ENCODE measurements at places on chromosomes 13 and 19.
A peak's percentile ranks its signal among the peaks of the same experiment; 100 is the strongest.

DNA sequence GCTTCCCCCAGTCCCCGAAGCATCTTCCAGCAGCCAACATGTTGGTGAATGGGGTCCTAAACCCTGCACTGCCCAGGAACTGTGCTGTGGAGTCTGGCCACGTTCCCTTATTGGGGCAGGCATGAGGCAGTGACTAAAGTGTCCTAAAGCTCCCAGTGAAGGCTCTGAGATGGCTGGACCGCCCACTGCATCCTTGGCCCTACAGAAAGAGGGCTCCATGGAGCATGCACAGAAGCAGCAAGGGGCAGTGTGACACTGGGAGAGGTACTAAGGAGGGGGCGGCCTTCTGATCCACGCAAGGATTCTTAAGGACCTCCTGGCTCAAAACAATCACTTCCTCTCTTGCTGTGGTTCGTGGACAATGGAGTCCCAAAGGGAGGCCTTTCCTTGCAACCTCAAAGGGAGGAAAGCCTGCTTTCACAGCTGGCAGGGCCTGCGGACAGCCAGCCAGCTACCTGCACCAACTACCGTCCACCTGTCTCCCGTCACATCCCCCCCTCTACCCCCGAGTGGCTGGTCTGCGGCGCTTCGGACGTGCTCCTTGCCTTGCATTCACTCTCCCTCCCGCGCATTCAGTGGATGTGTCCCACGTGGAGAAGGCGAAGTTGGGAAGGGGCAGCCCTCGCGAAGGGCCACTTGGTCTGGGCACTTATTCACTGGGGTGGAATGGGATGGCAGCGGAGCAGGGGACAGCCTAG lies 63.9 kb upstream of the STARD13 start:
- DNase-seq, result peak; percentile 23

DNA sequence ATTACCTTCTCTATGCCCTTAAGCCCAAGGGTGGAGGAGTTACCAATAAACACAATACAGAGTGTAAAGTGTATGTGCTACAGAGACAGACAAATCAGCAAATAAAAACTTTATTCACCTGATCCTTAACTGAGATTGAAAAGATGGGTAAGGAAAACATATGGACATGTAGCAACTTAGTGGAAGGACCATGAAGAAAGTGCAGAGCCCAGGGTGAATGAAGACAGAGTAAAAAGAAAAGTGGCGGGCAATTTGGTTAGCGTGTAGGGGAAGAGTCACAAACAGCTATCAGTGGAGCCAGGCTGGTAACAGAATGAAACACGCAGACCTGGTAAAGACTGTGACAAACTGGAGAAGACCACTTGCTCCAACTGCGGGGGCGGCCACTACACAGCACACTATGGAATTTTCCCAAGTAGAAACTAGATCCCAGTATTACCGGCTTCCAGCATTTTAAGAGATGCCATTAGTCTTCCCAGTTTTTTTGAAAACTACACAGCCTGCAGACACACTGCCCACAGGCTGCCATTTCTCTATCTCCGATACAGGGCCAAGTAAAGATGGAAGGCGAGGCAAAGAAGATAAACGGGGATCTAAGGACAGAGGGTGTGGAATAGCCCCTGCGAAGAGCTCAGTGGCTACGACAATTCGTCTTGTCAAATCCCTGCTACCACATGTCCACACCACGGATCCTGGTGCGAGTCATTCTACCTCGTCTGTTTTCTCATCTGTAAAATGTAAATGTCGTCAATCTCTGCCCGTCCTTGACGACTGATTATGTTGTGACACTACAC lies 1.2 kb downstream of the UQCRFS1 start:
- peak; percentile 40 for DNase-seq

- no peak for DNase-seq
Measured at GRCh38 chr13:76849493-76849892, 36.7 kb downstream of the KCTD12 start.

DNA sequence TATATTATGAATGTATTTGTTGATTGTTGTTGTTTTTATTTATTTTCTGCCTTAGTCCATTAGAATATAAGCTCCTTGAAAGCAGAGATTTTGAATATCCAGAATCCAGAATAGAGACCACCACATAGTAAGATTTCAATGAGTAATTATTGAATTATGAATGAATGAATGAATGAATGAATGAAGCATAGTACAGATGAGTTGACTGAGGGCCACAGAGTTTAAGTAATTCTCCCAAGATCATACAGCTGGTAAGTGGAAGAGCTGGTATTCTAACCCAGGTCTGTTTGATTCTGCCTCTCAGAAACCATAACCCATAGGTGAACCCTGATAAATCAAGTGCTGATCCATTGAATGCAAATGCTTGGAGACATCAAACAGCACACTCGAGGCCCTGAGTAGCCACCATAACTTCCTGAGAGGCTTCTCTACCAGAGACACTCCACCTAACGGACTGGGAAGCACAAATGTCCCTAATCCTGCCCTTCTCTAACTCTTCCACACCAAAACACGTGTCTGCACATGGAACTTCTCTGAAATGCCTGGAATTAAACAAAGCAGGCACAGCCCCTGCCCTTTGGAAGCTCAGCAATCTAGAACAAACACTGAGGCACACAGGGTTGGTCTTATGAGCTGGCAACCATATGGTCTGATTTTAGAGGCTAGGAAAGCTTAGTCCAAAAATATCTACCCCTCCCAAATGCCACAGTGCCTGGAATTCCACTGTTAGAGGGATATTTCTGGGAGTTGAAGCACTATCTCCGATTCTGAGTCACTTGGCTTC lies 190.1 kb downstream of the FOXO1 start:
- no peak for DNase-seq

DNA sequence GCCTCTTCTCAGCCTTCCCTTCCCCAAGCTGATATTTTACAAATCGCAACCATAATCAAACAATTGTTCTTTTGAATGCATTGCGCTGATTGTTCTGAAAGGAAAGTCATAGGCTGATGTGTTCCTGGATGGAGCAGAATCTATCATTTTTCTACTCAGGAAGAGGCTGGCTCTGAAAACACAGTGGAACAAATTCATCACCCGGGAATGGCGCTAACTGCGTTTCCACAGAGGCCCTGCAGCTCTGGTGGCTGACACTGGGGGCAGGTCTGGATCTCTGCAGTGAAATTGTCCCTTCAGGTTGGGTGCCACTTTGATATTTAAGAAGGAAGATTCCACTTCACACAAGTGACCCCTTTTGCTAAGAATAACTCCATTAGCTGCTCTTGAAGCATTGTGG lies 1060.8 kb downstream of the UQCRFS1 start:
- DNase-seq, result no peak

- peak; percentile 83 for DNase-seq
Measured at GRCh38 chr13:49499889-49500660, 4.3 kb downstream of the PHF11 start.

DNA sequence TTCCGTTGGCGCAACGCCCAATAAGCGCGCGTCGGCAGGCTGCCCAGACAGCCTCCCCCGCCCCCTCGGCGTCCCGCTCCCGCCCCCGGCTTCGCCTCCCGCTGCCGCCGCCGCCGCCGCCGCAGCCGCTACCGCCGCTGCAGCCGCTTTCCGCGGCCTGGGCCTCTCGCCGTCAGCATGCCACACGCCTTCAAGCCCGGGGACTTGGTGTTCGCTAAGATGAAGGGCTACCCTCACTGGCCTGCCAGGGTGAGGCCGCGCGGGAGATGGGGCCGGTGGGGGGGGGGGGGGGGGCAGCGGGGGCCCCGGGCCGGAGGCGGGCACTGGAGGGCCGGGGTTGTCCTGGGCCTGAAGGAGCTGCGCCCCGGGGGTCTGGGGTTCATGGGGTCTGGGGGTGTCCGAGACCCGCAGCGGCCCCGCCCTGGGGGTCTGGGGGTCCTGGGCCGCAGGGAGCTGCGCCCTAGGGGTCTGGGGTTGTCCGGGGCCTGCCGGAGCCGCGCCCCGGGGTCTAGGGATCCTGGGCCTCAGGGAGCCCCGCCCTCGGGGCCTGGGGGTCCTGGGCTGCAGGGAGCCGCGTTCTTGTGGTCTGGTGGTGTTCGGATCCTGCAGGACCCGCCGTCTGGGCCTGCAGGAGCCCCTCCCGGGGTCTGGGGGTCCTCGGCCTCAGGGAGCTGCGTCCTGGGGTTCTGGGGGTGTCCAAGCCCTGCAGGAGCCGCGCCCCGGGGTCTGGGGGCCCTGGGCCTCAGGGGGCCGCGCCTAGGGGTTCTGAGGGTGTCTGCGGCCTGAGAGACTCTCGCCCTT lies at the start of gene HDGFL2:
HDGFL2 (plus strand) TSS at position 124 of the 801 bp plus-strand sequence; CDS start at position 178, 54 bp downstream.
- no peak for DNase-seq

GRCh38 chr13:34144142-34144541 lies 326.2 kb downstream of the RFC3 start:
- DNase-seq, result no peak

DNA sequence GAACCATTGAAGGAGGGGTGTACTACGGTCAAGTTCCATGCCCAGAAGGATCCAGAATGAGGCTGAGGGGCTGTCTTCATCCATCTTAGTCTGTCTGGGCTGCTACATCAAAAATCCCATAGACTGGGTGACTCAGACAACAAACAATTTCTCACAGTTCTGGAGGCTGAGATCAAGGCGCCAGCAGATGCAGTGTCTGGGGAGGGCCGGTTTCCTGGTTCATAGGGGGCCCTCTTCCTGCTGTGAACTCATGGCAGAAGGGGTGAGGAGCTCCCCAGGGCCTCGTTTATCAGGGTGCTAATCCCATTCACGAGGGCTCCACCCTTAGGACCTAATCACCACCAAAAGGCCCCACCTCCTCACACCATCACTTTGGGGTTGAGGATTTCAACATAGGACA lies 14.7 kb upstream of the KCTD15 start:
- peak; percentile 56 for DNase-seq

GRCh38 chr19:42985588-42985987 lies 40.7 kb downstream of the PSG11 start:
- no peak for DNase-seq

DNA sequence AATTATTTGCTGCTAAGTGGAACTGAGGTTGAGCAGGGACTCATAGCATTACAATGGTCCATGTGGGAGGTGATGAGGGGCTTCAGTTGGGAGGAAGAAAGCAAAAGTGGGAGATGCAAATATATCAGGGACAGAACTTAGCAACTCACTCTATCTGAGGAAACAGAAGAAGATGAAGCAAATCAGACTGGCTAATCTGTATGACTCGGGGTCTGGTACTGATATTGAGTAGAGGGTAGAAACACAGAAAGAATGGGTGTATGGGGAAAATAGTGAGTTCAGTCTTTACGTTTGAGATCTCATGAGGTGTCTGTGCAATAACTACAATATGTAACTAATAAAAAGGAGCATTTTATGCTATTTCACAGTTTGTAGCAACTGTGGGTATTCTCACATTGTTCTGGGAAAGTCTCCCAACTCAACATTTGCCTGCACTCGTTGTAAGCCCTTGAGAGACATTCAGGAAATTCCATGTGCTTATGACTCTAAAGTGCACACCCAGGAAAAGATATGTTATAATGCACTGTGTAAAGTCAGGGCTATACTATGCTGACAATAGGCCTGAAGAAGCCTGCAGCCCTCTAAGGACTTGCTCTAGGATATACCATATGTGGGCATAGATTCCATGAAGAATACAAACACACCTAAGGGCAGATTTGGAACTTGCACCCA lies 183.5 kb downstream of the SPRY2 start:
- no peak for DNase-seq

- peak; percentile 92 for DNase-seq
Measured at GRCh38 chr13:109344552-109345157, 441.7 kb downstream of the IRS2 start.

- no peak for DNase-seq
Measured at GRCh38 chr13:39811051-39811450, 155.6 kb downstream of the COG6 start.

DNA sequence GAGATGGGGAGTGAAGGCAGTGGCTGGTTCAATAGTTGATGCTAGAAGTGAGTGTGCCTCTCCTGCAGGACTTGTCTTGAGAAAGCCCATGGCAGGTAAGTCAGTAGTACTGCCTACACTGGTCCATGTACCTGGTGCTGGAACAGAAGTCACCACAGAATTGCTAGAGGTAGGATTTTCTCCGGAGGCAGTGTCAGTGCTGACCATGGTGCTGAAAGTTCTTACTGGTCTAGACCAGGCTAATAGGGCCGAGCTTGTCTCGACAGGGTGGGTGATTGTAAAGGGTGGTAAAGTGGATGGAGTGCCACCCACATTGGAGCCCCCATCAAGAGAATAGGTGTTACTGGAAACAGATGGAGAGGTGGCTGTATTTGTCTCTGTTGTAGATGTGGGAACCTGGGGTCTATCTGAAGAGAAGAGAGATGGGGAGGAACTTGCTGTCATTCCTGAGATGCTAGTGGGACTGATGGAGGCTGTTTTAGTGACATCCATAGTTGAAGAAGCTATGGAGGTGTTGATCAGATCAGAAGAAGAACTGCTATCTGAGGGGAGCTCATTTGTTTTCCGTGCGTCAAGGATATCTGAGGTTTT lies 36.6 kb downstream of the MUC16 start:
- DNase-seq, result peak; percentile 1

GRCh38 chr19:13985771-13986347 lies 20.3 kb downstream of the RFX1 start:
- DNase-seq, result no peak

- peak; percentile 79 for DNase-seq
Measured at GRCh38 chr19:12792051-12792852, 966 bp downstream of the JUNB start.

DNA sequence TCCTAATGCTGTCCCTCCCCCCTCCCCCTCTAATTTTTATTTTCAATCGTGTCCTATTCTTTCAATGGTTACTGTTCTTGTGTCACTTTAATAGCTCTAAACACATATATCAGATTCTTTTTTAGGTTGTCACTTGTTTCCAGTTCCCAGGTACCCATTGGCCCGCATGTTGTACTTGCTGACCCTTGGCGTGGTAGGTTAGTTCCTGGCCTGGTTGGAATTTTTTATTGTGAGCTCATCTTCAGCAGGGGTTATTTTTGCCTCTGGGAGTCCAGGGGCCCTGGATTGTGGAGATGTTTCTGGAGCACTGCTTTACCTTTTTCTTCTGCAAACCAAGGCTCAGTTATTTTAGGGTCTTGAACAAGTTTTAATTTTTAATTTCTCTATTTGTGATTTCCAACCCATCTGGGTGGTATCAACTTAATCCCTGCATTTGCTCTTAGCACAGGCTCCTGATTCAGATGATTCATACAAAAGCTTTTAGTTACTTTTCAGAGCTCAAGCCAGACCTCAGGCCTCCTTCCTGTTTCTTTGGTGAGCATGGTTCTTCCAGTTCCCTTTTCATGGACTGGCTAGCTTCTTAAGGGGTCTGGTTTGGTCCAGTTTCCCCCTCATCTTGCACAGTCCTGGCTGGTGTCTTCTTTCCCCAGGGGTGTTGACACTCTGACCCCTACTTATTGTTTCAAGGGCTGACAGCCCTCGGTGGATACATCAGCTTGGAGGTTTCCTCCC lies 220.5 kb downstream of the TM9SF2 start:
- DNase-seq, result peak; percentile 8

- no peak for DNase-seq
Measured at GRCh38 chr13:51801631-51802099, 2.3 kb downstream of the DHRS12 start.

- DNase-seq, result peak; percentile 96
Measured at GRCh38 chr19:1856698-1857603, 6.4 kb downstream of the KLF16 start.
